ENCODE measurements at places on chromosomes 7 and 10.

- no peak for DNase-seq
Measured at GRCh38 chr7:138021889-138022288, 20.0 kb upstream of the CREB3L2 start.

DNA sequence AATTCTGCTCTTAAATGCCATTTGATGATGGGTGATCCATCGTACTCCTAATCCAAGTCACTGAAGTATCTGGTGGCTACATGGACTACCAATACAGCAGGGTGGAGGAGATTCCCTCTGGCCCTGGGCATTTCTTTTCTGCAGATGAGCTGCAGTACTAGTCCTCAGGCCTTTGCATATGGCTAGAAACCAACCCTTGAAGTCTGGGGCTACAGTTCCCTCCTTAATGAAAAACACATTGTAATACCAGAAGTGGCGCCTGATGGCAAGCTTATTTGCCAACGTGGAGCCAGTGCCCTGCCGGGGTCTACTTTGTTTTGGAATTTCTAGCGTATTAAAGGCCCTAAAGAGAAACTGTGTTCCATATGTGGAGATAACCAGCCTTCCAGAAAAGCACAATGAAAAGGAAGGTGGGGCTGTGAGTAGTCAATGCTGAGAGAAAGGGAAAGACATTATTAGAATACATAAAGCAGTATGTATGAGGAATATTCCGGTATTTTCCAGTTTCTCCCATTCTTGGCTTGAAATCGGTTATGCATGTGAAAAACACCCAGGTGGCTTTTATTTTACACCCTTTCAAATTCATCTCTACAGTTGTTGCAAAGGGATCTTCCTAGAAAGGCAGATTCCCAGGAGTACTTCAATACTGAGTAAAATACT is 368.8 kb downstream of the PRPF18 start:
- DNase-seq, result no peak

DNA sequence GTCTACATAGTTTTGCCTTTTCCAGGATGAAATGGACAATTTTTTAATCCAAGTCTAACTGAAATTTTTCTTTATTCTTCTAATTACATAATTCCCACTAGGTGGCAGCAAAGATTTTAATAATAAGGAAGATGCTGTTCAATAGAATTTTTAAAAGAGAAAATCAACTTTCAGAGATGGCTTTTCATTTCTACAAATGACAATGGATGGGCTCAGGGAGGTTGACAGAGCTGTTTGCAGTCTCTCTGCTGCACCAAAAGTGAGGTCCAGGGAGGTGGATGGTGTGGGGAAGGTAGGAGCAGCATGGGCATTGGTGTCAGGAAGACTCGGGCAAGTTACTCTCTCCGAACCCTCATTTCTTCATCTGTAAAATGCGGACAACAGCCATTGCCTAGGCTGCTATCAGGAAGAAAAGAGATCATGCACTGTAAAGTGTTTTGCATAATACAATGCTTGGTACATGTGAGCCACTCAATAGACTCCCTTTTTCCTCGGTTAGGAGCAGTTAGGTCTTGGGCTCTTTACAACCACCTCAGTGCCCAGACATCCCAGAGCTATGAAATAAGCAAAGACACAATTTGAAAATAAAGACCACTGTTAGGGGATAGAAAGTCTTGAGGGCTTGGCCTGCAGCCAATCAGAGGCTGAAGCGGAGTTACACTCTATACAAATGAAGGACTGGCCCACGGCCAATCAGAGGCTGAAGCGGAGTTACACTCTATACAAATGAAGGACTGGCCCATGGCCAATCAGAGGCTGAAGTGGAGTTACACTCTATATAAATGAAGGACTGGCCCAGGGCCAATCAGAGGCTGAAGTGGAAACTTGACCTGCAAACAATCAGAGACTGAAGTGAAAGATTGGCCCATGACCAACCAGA is 107.1 kb downstream of the ABLIM1 start:
- no peak for DNase-seq

DNA sequence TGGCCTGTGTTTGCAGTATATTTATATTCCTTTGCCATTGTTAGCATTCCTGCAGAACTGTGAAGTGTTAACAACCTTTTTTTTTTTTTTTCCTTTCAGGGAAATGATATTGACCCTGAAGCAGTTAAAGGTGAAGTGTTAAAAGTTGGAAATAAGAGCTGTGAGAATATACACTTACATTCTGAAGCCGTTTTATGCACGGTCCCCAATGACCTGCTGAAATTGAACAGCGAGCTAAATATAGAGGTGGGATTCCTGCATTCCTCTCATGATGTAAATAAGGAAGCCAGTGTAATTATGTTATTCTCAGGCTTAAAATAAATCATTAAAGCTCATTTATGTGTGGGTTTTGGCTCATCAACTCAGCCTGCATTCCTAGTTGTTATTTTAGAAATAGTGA is 92.8 kb upstream of the CAPZA2 start:
- DNase-seq, result no peak

All from CD8-positive, alpha-beta T cell (primary cell).